ENCODE measurements at places on chromosomes 4 and X.

DNA sequence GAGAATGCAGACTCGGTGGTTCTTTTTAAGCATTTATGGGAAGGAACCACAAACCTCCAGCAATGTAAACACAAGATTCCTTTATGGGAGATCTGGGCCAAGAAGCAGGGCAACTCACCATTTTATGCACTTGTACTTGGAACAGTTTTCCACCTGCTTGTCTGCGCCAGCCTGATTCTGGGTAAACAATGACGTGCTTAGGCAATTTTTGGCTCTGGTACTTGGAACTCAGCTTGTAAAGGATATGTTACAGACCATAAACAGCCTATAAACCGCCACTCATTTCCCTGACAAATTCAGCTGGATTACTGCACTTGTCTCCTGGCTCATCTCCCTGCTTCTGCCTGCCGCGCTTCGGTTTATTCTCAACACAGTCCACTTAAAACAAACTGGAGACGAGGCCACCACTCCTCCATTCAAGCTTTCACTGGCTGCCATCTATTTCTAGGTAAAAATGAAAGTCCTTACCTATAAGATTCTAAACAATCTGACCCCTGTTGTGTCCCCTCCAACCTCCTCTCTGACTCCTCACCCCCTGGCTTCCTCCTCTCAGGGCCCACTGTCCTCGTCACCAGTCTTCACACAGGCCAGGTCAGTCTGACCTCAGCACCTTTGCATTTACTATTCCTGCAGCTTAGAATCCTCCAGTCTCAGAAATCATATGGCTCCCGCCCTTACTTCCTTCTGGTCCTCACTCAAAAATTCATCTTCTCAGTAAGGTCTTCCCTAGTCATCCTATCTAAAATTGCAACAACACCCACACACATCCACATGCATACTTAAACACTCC is 205.9 kb upstream of the GALNT7 start:
- peak; percentile 33 for DNase-seq

DNA sequence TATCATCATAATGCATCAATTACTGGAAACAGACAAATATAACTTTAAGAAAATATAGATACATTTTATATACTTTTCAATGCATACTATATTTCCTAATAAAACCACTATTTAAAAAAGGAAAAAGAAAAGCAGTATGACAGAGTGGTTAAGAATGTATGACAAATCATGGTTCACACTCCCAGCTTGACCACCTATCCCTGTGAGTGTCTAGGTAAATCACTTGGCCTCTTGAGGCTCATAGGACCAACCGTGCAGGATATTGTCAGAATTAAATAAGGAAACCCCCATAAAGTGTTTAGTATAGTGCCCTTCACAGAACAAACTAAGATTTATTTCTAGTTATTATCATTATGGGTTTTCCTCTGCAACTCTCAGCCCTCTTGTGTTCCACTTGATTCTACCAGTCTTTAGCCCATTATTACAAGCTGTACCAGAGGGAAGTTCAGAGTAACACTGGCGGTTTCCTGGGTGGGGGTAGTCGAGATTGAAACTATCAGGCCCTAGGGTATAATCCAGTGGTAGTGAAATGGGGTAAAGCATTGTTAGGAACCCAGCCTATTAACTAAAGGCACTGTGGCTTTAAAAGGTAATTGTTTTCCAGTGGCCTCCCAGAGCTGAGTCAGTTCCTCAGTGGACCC is 55.5 kb upstream of the PAK3 start:
- DNase-seq, result no peak

GRCh38 chrX:95057341-95057740 is 1383.3 kb downstream of the FAM133A start:
- DNase-seq, result no peak

DNA sequence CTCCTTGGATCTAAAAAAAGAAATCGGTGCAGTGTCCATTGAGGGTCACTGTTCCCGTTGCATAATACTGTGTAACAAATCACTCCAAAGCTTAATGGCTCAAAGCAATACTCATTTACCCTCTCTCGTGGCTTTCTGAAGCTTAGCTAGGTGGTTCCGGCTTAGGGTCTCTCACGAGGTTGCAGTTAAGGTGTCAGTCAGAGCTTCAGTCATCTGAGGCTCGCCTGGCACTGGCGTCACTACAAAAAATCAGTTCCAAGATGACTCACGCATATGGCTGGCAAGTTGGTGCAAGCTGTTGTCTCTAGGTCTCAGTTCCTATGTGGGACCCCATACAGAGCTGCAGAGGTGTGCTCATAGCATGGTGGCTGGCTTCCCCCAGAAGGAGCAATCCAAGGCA is 91.0 kb downstream of the BEND2 start:
- no peak for DNase-seq

DNA sequence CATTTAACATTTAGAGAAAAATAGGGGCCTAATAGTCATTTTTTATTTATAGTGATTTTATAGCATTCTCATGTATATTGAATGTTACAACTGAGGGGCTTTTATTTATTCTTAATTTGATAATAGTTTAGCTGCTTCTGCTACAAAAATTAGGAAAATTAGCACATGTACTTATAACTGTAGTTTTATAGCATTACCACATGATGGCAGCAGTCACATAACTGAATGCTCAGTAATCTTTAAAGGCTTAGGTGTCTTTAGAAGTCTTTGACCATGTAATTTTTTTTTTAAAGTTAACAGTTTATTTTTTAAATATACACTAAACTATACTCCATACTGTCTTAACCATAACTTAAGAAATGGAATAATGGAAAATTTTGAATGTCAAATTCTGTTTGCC is 136.6 kb downstream of the STAG2 start:
- DNase-seq, result peak; percentile 48

DNA sequence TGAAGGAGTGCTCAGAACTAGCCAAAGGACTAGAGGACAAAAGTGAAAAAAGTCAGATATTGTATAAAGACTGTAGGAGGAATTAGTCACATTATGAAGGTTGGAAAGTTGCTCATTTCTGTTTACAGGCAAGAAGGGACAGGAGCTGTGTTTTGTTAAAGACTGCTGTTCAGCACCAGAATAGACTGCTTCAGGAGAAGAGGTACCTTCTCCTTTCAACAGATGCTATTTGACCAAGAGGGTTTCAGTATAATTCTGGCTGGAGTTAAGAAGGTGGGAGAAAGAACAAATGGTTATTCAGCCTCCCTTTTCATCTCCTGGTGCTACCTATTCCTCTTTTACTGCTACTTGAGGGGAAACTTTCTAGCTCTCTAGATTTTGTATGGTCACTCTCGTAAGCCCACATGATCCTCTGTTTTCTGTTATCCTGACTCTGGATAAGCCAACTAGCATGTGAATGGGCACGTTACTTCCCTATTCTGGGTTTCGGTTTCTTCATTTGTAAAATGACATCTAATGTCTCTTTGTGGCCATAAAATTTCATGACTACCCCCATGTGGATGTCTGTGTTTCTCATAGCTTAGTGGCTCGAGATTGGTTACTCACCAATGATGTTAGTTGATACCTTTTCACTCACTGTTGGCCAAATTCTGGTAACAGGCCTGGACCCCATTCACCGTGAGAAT is 68.9 kb downstream of the SH2D1A start:
- DNase-seq, result no peak

GRCh38 chrX:104122829-104123228 is 10.5 kb downstream of the ZCCHC18 start:
- DNase-seq, result peak; percentile 38

- DNase-seq, result peak; percentile 30
Measured at GRCh38 chr4:72568959-72569718, at the start of gene ADAMTS3. TSS of gene ADAMTS3 (minus strand) at chr4:72569221. CDS start at chr4:72568762, 459 bp downstream.

- DNase-seq, result peak; percentile 85
Measured at GRCh38 chr4:145679991-145680455, at the start of gene C4orf51. TSS of gene C4orf51 (plus strand) at chr4:145680146. CDS start at chr4:145680204, 58 bp downstream.

DNA sequence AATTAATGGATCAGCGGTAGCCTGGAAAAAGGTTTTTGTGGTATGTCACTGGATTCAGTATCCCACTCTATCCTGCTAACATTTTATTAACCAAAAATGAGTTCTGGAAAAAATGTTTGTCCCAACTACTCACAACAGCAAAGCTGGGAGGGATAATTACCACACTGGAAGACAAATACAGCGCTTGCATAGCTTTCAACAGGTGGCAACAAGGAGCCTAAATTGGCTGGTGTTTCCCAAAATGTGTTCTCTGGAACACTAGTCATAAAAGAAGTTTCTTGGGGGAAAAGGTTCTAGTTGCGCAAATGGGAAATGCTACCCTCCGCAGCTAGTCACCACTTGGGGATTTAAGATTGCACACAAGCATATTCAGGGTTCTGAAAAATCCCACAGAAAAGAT is 54.6 kb downstream of the BEND2 start:
- no peak for DNase-seq

DNA sequence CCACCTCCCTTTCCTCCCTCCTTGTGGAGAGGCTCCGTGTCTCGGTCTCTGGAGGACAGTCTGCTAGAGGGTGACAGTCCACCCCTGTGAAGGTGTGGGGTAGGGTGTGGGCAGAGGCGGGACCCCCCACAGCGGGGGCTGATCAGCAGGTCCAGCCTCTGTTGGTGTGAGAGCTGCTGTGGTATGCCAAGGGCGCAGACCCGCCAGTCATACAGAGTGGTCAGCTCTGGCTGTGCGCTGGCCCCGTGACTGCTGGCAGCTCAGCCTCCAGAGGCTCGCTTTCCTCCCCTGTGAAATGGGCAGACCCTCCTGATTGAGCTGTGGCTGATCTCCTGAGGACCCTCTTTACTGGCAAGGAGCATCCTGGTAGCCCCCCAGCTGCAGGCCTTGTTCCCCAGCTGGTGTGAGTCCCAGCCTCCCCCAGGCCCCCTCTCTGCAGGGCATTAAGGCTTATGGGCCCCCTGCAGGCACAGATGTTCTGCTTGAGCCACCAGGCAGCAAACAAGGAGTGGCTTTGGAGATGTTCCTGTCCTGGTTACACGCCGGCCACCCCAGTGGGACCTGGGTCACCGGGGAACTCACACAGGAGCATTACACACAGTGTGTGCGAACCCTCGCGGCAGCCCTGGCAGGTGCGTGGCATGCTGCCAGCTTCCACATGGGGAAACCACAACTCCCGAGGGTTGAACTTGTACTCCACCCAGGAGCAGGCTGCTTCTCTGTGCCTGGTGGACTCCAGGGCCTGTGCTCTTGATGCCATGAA is 76.8 kb downstream of the PPP2R2C start:
- no peak for DNase-seq

Measured in dermis blood vessel endothelial cell (primary cell).